Stimulated activated CD4-positive, alpha-beta T cell treated with anti-CD3 and anti-CD28 coated beads, Interleukin-4, amount 100 ng/mL, for 4 hours (primary cell): ENCODE measurements at places on chromosomes 16 and 17.

DNA sequence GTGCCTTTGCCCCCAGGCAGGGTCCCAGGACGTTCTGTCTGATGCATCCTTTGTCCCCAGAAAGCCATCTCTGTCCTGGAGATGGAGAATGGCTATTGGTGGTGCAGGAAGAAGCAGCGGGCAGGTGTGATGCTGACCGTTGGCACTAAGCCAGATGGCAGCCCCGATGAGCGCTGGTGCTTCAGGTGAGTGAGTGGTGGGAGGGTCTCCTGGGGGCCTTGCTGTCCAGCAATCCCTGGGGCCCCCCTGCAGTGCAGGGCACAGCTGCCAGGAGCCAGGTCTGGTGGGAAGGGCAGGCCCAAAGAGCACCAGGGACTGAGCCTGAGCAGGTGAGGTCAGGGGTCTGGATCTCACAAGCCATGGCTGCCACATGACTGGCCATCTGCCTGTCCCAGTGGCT, 18.1 kb downstream of the TRPV2 start:
- DNase-seq: no peak

GRCh38 chr16:7716660-7717550, 384.3 kb downstream of the RBFOX1 start:
- DNase-seq: no peak

- no peak for DNase-seq
These were observed 2.6 kb upstream of the ATP2A3 start for GRCh38 chr17:3966720-3967363.

GRCh38 chr17:52606098-52606497, 447.6 kb upstream of the CA10 start:
- DNase-seq: no peak

- DNase-seq: peak; percentile 50
These were observed 227.6 kb downstream of the UTP18 start for GRCh38 chr17:51487947-51488346.

GRCh38 chr16:22188267-22188594, 17.8 kb upstream of the EEF2K start:
- DNase-seq: no peak

GRCh38 chr16:66714654-66715307, 18.2 kb upstream of the CMTM4 start:
- no peak for DNase-seq

- DNase-seq: no peak
These were observed 1.0 kb downstream of the ANTKMT start for GRCh38 chr16:721765-722540.

GRCh38 chr17:36182176-36183000, 6.0 kb upstream of the TBC1D3B start:
- no peak for DNase-seq

DNA sequence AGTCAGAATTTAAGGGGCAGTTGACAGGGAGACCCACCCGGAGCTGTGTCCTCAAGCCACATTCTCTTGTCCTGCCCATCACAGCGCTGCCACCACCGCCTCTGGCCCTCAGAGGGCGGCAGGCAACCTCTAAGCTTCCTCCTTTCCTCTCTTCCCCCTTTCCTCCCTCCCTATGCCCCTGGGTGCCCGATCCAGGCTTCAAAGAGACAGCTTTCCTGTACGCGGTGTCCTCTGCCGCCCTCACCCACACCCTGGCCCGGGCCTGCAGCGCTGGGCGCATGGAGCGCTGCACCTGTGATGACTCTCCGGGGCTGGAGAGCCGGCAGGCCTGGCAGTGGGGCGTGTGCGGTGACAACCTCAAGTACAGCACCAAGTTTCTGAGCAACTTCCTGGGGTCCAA, 23.5 kb downstream of the WNT9B start:
- no peak for DNase-seq

DNA sequence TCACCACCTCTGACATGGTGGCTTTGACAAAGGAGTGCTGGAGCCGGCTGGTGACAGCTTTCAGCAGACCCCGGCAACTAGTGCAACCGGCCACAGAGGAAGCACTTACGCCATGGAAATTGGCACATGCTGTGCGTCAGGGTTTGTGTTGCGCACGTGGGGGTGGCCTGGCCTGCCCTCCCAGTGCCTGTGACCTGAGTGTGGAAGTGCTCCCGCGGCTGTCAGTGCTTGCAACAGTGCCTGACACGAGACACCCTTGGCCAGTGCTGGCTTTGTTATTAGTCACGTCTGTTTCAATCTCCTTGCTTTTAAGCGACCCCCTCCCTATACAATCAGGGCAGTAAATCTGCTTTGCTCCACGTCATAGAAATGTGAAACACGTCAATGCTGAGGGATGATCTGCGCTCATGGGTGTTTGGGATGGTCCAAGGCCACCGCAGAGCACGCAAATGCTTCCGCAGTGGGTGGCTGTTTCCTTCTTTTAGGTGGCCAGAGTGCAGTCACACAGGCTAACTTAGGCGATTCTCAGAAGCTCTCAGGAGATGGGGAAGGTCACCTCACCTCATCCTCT, 64.3 kb downstream of the PGS1 start:
- no peak for DNase-seq

DNA sequence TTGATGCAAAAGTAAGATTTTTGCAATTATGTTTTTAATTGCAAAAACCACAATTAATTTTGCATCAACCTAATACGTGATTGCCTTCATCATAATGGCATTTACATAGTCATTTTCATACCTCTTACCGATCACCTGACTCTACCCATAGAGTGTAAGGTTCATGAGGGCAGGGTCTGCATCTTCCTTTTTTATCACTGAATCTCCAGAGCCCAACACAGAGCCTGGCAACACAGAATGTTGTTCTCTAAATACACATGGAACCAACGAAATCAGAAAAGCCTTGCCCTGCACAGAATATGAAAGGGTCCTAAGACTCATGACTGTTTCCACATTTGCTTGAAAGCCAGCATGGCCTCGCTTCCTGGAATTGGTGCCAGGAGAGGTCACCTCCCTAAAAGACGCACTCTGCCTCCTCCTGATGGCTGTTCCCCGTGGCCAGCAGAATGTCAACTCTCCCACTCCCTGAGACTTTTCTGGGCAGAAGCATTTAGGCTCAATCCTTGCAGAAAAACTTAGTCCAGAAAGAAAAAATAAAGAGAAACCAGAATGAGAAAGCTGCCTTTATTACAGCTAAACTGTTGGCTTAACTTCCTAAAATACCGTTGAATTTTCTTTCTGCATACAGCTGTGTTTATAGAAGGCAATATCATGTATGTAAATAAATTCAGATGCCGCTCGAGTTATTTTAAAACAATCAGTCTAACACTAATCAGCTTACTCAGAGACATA, 327.8 kb upstream of the MAF start:
- no peak for DNase-seq

DNA sequence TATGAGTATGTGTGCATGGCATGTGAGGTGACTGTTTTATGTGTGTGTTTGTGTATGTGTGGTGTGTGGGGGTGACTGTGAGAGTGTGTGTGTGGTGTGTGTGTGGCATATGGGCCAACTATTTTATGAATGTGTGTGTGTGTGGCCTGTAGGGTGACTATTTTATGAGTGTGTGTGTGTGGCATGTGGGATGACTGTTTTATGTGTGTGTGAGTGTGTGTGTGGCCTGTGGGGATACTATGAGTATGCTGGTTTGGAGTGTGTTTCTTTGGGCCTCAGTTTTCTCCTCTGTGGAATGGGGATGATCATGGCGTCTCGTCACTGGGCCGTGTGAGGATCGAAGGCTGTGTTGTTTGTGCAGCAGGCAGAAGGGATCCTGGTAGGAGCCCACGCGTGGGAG, 152.1 kb upstream of the PLCG2 start:
- DNase-seq: no peak

- DNase-seq: no peak
These were observed 11.7 kb upstream of the SPATA32 start for GRCh38 chr17:45273551-45273957.

- no peak for DNase-seq
These were observed 534 bp downstream of the GPATCH8 start for GRCh38 chr17:44502598-44503146.

DNA sequence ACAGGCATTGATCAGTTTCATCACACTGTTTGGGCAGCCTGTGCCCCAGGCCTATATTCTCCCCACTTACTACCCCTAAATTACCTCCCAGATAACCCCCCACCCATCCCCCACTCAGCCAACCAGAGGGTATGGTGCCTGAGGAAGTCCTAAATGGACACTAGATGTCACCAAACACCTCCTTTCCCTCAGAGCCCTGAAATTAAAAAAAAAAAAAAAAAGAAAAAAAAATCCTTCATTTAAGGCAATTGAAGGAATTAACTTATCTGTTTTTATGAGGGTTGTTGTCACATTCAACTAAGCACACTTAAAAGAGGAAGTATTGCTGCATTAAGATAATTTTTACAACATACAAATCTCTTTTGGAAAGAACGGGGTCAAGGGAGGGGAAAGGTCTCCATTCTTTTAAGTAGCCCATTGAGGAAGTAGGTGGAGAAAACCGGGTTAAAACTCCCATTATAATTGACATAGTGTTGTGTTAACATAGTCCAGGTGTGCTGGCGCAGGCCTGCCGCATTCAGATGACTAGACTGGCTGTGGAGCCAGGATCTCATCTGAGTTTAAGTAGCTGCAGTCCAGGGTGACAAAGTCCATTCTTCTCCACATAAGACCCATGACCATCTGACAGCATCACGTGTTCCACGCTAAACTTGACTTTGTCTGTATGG, 46.3 kb downstream of the SNX11 start:
- DNase-seq: no peak

GRCh38 chr17:21573961-21574610, 118.2 kb upstream of the KCNJ18 start:
- peak; percentile 45 for DNase-seq

- no peak for DNase-seq
These were observed 23.6 kb downstream of the ALDH3A2 start for GRCh38 chr17:19672009-19672750.

DNA sequence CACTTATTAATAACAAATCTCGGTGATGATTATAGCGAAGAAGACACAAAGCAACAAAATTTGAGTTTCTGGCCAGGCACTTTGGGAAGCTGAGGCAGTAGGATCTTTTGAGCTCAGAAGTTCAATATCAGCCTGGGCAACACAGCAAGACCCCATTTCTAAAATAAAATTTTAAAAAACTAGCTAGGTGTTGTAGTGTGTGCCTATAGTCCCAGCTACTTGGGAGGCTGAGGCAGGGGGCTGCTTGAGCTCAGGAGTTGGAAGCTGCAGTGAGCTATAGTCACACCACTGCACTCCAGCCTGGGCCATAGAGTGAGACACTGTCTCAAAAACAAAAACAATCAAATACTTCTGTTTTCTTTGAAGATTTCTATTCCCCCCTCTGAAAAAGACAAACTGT, 104.9 kb downstream of the SYCE1L start:
- DNase-seq: no peak

GRCh38 chr16:75263963-75264445, 12.6 kb upstream of the BCAR1 start:
- DNase-seq: no peak

GRCh38 chr16:57756424-57757325, 21.1 kb downstream of the KATNB1 start:
- no peak for DNase-seq

- DNase-seq: peak; percentile 41
These were observed 725 bp upstream of the SPHK1 start for GRCh38 chr17:76383546-76384221.

DNA sequence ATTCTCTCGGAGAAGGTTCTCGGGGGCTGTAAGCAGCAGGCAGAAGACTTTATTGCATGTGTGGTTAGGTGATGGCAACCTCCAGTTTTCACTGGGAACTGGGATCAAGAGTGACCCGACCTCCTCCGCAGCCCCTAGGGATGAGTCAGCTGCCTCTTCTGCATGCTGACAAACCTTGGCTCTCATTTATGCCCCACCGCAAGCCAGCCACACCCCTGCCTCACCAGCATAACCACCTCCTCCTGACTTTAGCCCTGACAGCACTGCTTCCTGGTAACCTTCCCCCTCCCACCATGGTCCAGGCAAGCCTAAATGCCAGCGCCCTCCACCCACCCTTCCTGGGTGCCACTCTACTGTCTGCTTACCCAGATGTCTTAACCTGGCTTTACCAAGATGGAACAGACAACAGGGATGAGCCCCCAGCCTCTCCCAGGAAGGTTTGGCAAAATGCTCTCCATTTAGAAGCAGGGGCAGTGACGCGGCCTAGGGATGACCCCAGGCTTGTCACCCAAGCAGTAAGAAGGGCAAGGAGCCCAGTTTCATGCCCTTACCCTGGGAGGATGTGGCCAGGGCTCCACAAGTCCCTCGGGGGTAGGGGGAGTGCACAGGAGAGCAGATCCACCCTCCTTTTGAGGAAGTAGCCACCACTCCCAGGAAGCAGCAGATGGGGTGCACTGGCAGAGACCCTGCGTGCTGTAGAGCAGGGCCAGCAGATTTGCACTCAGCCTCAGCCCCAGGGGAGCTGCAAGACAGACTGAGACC, 73.5 kb downstream of the GOSR1 start:
- no peak for DNase-seq
